ENCODE measurements at places on chromosomes 4 and X. TPM values are rescaled to one million over a fixed set of nuclear protein-coding genes. Genes with fewer than 3 reads are reported as not detected.

The FRG2 gene
- total RNA-seq: 0.40 TPM

The AGTR2 gene
- total RNA-seq: not detected

The ARHGAP36 gene
- not detected for total RNA-seq

The SPANXD gene
- total RNA-seq: not detected

The TEX13B gene
- total RNA-seq: not detected

- no peak for DNase-seq
- H3K36me3 ChIP-seq: no peaks in the 10 kb centered on the region
- H3K27me3 ChIP-seq: no peaks in the 10 kb centered on the region
- no peak overlapping the region for H3K4me3 ChIP-seq
- H3K27ac ChIP-seq: no peak overlapping the region
- H3K4me1 ChIP-seq: no peaks in the 10 kb centered on the region
Measured at GRCh38 chr4:89724716-89725115, 112.2 kb downstream of the SNCA start.

- H3K4me3 ChIP-seq: no peak overlapping the region
- H3K36me3 ChIP-seq: no peaks in the 10 kb centered on the region
- H3K4me1 ChIP-seq: peaks cover 8% of the 10 kb centered on the region
- no peaks in the 10 kb centered on the region for H3K27me3 ChIP-seq
- no peak overlapping the region for H3K27ac ChIP-seq
Measured at GRCh38 chr4:26126994-26127393, 193.8 kb upstream of the RBPJ start.

DNA sequence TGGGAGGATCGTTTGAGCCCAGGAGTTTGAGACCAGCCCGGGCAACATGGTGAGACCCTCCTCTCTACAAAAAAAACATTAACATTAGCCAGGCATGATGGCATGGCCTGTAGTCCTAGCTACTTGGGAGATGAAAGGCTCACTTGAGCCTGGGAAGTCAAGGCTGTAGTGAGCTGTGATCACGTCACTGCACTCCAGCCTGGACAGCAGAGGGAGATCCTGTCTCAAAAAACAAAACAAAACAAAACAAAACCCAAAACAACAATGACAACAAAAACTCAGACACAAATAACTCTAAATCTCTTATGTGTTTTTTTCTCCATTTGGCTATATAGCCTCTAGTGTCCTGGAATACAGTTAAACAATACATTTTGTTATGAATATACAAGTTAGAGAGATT lies 127.3 kb upstream of the STK26 start:
- H3K4me3 ChIP-seq: no peak overlapping the region
- no peak for DNase-seq
- H3K27ac ChIP-seq: no peak overlapping the region
- no peaks in the 10 kb centered on the region for H3K4me1 ChIP-seq
- no peaks in the 10 kb centered on the region for H3K27me3 ChIP-seq

DNA sequence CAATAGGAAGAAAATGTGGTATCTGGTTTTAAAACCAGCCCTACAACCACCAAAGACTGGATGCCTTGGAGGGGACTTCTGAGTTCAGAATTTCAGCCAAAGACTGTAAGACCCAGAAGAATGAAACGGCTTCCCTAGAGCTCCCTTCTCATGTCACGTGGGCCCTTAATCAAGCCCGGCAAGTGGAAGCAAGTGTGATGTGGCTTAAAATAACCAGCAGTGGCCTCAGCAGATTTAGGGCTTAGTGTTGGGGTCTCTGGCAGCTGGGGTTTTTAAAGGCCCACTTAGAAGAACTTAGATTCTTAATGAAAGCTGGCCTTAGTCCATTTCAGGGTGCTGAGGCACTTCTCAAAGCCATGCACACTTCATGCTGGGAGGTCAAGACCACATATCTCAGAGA lies 111.2 kb upstream of the TBC1D9 start:
- no peak overlapping the region for H3K4me3 ChIP-seq
- no peaks in the 10 kb centered on the region for H3K27me3 ChIP-seq
- no peaks in the 10 kb centered on the region for H3K4me1 ChIP-seq
- no peaks in the 10 kb centered on the region for H3K36me3 ChIP-seq

- no peak for DNase-seq
- H3K4me1 ChIP-seq: no peaks in the 10 kb centered on the region
- no peaks in the 10 kb centered on the region for H3K36me3 ChIP-seq
Measured at GRCh38 chrX:33970028-33970967, 161.8 kb downstream of the FAM47A start.
